GM04503 (cell line): ENCODE measurements at places on chromosomes 6 and 20.

DNA sequence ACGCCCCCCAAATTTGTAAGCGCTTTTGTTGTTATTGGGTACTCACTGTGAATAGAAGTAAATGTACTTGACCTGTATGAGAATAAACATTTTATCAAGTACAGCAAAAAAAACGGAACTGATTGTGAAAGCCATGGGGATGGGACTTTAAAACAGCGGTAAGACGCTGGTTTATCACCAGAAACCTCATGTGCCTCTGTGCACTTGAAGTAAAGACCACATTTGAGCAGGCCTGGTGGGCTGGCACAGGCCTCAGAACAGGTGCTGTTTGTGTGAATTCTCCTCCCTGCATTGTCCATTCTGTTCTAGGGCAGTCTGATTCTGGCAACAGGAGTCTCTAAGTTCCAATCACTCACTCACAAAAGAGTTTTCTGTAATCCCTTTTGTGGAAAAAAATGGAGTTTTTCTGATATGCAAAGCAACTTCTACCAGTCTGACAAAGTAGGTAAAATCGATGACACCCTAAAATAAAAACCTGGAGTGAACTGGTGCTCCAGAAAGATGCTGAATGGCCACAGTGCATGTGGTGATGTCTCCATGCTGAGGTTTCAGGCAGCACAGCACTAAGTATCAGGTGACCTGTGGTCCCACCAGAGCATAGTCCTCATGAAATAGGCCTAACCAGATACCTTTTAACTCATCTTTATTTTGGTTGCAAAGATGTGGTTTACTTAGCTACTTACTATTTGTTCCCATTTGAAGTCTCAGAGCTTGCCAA, 53.9 kb downstream of the STX7 start:
- DNase-seq = no peak

GRCh38 chr20:50919567-50919966, 11.7 kb downstream of the ADNP start:
- DNase-seq = no peak

DNA sequence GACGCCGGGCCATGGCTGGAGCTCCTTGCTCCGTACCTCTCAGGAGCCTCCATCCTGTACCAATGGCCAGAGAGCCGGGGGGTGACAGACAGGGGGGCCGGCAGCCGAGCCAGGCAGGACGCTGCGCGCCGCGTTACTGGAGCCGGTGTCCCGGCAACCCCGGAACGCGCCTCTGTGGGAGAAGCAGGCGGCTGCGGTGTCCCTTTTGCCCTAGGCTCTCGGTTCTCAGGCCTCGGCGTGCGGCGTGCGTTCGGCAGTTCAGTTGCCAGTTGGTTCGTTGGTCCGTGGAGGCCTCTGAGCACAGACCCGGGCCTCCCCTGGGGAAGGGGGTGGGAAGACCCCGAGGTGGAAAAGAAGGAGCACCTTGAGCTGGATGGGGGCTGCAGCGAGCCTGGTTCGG, at the start of gene SPATS1:
Gene SPATS1, plus strand, starts transcription at position 162 of the 400 bp plus-strand sequence. CDS start 446 bp downstream, outside the sequence.
- DNase-seq = no peak

DNA sequence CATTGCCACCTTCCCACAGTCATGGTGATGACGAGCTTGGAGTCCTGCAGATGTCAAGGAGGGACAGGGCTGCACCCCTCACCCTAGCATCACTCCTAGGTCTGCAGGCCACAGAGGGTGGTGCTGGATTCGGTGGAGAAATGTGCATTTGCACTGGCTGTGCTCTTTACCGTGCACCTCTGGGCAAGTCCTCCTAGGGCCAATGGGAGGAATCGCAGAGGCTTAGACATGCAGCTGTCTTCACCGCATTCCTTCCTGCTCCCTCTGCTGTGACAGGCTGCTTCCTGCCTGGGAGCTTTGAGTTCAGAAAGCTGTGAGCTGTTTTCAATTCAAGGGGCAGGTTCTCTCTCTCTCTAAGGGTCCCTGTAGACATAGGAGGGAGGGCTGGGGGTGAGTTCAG, 85.1 kb downstream of the EDN3 start:
- no peak for DNase-seq

GRCh38 chr6:42818878-42819277, 37.0 kb downstream of the BICRAL start:
- DNase-seq = no peak

- DNase-seq = peak; percentile 53
Measured at GRCh38 chr20:362271-363254, 15.7 kb downstream of the NRSN2 start.

DNA sequence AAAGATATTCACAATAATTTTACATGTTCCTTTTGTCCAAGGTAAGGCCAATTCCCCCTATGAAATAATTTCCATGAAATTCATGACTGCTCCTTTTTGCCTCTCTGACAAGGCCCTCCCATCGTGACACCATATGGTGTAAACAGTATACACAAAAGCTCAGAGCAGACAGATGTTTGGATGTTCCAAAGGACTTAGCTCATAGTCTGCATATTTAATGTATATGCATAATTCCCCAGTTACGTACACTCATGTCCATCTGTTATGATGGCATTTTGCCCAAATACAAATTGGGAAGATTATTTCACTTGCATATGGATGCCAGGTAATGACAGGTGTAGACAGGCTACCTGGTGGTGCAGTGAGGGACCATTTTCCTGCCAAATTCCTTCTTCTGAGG, 376.5 kb downstream of the KHDRBS2 start:
- DNase-seq = no peak

- DNase-seq = no peak
Measured at GRCh38 chr6:6816716-6817115, 228.2 kb downstream of the LY86 start.

- DNase-seq = no peak
Measured at GRCh38 chr6:13098793-13099570, 229.4 kb downstream of the TBC1D7 start.

DNA sequence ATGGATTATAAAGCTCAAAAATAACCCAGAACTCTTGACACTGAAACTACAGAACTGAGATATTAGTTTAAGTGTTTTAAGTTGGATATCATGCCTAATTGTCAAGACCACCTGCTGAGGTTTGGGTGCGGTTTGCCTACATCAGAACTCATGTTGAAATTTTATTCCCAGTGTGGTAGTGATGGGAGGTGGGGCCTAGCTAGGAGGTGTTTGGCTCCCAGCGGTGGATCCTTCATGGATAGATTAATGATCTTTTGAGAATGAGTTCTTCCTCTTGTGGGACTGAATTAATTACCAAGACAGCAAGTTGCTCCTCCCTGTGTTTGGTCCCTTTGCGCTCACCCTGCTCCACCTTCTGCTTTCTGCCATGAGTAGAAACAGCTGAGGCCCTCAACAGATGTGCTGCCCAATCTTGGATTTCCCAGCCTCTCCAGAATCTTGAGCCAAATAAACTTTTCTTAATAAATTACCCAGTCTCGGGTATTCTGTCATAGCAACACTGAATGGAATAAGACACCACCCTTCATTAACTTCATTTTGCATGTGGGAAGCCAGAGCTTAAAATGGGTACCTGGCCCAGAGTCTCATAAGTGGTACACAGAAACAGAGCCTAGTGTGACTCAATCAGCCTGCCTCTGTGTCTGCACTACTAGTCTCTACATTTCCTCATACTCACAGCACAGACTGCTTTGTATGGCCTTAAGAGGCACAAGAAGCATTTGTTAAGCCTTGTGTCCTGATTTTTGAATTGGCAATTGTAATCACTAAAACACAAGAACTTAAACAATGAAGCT, 158.4 kb downstream of the IBTK start:
- no peak for DNase-seq

DNA sequence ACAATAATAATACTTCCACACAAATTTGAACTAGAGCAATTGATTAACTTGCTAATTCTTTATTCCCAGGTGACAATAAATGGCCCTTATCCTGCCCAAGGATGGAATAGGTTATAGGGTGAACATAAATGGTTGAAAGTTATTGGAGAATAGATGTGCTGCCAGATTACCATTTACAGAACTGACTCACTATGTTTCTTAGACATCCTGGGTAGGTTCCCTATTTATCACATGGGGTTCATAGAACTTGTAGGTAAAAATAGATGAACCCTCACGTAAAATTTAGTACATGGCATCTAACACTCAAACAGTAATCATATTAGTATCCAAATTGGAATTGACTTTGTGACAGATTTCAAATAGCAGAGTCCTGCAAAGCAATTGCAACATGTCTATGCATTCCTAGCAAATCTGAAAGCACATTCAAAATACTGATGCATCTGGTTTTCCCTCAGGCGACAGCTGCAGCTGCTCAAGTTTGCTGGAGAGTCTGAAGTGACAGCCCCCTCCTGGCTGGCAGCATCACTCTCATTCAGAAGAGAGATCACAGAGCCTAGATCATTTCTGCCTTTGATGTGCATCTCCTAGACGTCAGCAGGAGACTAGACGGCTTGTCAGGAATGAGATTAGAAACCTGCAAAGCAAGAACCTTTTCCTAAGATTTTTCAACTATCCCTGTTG, 80.2 kb upstream of the RNF217 start:
- DNase-seq = no peak

DNA sequence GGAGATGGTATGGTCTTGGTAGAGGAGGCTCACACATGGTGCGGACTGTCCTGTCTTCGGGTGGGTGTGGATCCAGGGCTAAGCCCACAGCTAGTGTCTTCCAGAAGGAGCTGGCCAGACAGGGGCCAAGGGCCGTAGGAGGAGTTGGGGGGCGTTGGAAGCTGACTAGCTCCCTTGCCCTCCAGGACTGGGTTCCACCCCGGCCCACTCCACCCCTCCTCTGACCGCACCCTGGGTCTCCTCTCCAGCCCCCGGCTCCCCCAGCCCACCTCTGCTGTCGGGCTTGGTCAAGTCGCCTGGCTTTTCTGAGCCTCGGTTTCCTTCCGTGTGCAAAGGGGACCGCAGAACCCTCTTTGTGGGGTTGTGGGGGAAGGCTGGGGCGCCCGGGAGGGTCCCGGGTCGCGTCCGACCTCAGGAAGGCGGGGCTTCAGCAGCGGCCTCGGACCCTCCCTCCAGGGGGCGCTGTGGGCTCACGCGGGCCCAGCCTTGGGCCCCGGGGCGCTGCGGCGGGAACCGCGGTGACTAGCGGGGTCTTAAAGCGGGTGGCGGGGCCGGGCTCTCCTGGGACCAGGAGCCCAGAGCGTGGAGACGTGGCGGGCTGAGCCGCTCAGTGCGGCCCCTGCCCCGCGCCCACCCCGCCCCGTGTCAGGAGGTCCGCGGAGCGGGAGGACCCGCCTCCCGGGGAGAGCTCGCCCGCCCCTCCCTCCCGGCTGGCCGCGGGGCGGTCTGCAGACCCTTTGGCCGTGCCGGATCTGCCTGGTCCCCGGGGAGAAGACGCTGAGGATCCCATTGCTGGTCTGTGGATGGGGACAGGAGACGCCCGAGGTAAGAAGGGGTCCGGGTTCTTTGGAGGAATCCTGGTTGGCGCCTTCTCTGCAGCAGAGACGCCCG, 5.4 kb downstream of the NPBWR2 start:
- DNase-seq = no peak

DNA sequence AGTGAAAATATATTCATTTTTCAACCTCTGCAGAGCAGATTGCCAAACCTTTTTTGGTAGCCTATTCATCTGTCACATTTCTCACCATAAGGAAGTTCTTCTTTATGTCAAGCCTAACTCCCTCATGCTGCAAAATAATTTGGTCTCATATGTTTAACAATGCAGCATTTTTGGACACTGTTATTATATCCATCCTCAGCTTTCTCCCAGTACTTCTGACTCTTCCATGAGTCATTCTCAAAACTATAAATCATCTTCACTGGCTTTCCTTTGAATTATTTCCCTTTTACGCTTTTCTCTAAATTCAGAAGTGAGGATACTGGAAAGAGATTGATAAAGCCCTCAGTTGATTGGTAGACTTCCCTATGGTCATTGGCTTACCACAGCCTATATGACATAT, 192.2 kb downstream of the TPBG start:
- DNase-seq = no peak

- peak; percentile 51 for DNase-seq
Measured at GRCh38 chr20:44805979-44806620, 4.2 kb downstream of the RIMS4 start.

DNA sequence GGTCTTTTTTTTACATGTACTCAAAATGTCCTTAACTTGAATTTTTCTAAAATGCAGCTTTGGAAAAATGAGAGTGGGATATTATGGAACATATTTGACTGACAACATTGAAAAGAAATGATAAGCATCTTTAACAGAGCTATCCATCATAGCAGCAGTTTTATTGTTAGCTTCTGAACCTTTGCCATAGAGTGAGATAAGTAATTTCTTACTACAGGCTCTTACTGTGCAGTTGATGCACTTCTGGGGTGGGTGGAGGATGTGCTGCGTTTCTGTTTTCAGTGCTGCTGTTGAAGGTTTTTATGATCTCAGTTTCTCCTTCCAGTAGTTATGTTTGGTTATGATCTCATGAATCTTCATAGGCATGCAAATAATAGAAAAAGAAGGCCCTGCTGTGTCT, 267.0 kb downstream of the TMEM242 start:
- no peak for DNase-seq

- DNase-seq = no peak
Measured at GRCh38 chr6:1110941-1111349, 201.0 kb upstream of the FOXQ1 start.

DNA sequence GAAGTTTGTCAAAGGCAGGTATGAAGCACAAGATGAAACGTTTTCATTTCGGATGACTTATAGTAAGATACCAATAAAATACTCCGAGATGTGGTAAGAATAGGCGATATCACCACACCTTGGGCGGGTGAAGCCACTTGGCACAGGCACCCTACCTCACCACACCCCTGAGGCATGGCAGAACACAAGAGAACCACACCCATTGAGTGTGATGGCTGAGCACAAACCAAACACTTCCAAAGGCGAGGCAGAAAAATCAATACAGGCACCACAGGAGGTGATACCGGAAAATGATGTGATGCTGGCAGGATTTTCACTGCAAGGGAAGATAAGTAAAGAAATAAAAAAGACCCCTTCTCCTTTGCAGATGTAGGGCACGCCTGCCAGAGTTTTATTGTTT, 332.9 kb upstream of the PRDM1 start:
- DNase-seq = no peak

DNA sequence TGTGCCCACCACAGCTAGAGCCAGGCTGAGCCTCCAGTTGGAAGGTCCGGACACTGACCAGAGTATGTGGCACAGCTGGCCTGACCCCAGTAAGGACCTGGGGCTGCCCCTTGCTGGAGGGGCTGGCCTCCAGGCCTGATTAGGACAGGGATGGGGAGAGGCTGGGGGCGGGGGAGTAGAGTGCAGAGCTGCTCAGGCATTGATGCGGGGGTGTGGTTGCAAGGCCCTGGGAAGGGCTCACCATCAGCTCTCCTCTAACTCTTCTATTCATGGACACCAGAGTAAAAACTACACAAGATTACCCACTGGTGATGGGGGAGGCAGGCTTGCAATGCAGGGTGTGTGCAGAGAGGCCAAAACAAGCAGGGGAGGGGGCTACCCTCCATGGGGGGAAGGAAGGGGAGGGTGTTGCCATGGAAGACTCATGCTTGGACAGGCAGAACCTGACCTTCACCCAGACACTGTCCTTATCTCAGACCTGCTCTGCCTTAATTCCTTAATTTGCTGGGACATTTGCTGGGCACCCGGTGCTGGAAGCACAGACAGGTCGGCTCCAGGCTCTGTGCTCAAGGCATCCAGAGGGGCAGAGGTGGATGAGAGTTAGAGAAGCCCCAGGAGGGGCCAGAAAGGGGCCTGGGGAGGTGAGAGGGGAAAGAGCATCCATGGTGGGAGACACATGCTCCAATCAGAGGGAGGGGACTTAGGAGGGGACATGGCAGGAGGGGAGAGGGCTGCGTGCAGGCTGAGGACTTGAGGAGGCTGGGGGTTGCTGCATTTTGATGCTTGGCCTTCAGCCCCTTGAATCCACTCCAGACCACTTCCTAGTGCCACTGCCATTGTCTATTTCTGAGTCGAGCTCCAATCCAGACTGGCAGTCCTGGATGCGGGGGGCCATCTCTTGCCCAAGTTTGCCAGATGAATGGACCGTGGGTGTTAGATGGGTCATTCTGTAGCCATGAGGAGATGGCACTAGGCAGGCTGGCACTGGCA, 7.6 kb upstream of the EMILIN3 start:
- DNase-seq = no peak
